Activated B cell treated with CpG ODN at 0.5 μM for 24 hours (primary cell): ENCODE measurements at places on chromosomes 6 and 20.

DNA sequence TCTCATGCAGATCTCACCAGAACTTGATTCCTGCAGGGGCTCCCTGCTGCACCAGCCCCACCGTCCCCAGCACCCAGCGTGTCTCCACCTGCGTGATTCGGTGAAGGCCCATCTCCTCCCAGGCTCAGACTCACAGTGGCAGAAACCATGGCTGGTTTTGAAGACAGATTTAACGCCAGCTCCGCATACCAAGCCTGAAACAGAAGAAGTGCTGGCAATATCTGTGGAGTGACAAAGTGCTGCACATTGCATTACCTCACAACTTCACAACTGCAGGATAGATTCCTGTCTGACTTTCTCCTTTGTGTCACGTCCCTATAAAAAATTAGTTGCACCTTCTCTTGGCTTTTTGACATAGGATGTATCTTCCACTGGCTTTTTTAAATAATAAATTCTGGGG is 120.7 kb downstream of the TTLL2 start:
- DNase-seq = no peak

- no peak for DNase-seq
These were observed 15.0 kb downstream of the GABBR1 start for GRCh38 chr6:29617782-29618554.

DNA sequence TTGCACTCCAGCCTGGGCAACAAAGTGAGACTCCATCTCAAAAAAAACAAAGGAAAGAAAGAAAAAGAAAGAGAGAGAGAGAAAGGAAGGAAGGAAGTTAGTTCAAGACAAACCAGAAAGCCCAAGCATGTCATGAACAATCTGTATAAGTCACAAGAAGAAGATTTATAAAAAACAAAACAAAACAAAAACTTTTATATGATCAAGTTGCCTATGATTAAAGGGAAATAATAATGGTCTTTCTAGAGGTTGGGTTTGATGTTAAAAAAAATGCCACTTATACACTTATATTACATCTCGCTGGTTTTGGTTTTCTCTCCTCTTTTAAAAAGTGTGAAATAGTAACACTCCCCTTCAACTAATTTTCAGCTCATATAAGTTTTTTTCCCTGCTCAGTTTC is 146.2 kb upstream of the CARMIL1 start:
- DNase-seq = no peak

DNA sequence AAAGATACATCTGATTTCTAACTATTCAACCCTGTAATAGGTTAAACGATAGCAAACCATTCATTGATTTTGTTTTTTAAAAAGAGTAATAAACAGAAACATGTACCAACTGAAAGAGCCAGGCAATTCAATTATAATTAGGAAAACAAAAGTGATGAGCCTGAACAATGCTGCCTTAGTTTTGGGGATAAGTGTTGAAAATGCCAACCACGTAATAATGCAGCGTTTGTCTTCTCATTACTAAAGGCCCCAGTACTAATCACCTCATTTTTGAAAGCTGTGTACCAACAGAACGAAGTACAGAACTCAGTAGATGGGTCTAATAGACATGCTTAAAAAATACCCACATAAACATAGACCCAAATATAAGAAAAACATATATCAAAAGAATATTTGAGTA is 663.6 kb upstream of the CHD6 start:
- DNase-seq = no peak

GRCh38 chr6:315921-316752 is 23.9 kb downstream of the DUSP22 start:
- no peak for DNase-seq

DNA sequence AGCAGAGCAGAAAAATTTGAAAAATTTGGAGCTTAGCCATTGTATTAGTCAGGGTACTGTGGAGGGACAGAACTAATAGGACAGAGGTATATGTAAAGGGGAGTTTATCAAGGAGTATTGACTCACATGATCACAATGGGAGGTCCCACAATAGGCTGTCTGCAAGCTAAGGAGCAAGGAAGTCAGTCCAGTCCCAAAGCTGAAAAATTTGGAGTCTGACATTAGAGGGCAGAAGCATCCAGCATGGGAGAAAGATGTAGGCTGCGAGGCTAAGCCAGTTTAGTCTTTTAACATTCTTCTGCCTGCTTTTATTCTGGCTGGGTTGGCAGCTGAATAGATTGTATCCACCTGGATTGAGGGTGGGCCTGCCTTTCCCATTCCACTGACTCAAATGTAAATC is 82.0 kb downstream of the SMPDL3A start:
- DNase-seq = no peak

DNA sequence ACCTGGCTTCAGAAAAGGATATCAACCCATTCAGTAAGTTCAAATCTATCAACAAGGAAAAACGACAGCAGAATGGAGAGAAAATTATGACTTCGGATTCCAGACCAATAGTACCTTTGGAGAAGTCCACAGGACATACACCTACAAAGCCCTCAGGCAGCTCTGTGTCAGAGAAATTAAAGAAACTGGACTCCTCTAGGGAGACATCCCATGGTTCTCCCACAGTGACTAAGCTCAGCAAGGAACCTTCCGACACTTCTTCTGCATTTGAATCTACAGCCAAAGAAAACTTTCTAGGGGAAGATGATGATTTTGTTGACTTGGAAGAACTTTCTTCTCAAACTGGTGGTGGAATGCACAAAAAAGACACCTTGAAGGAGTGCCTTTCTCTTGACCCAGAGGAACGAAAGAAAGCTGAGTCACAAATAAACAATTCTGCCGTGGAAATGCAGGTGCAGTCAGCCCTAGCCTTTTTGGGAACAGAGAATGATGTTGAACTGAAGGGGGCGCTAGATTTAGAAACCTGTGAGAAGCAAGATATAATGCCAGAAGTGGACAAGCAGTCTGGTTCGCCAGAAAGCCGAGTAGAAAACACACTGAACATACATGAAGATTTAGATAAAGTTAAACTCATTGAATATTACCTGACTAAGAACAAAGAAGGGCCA is 67.4 kb upstream of the HINT3 start:
- no peak for DNase-seq

GRCh38 chr6:13920552-13920951 is 4.2 kb upstream of the RNF182 start:
- no peak for DNase-seq

- no peak for DNase-seq
These were observed 223.3 kb downstream of the TMEM242 start for GRCh38 chr6:157099912-157100593.

DNA sequence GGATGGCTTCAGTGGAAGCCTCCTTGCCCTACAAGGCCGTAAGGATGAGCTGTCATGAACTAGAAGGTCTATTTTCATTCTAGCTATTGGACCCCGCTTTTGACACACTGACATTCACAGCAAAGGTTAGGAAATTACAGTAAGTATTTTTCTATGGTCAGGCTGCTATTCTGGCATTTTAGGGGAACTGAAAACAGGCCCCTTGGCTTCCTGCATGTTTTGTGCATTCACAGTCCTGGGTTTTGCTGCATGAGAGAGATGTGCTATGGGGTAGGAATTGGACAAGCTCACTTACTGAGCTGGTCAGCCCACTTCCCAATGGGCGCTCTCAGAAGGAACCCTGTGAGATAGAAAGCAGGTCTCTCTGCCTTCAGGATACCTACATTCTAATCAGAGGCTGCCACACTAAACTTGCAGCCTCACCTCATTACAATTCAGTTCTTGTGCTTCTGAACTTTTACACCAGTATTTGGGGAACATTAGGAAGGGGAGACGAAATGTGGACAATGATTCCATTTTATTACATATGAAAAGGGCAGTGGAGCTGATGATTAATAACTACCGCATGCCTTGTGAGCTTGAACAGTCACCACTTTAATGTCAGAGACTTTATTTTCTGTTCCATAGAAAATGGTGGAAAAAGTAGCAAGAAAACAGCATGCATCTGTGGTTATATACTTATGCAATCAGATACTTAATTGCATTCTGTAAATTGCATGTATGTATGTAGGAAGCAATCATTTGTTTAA is 86.6 kb upstream of the TAB2 start:
- DNase-seq = no peak

GRCh38 chr20:19895761-19896160 is 121.4 kb upstream of the NAA20 start:
- no peak for DNase-seq

DNA sequence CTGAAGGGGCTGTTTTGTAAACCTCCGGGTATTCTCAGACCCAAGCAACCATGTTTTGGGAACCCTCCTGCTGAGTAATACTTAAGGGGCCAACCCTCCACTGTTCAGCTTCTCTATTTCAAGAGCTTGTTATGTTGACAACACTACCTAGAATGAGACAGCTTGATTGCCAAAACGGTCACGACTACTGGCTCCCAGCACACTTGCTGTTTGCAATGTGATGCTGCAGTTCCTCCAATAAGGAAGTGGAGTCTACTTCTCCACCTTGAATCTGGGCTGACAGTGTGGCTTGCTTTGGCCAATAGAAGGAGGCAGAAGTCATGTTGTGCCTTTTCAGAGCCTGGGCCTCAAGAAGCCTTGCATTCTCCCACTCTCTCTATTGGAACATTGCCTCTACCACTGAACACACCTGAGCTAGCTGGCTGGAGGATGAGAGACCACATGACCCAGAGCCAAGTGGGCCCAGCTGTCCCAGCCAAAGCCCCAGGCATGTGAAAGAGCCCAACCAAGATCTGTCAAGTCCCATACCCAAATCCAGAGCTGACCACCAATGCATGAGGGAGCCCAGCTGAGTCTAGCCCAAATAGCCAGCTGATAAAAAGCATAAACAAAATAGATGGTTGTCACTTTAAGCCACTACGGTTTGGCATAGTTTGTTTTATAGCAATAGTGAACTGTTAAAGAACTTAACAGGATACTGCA is 108.0 kb downstream of the PRND start:
- DNase-seq = no peak

GRCh38 chr20:45053430-45054351 is 47.2 kb downstream of the KCNS1 start:
- DNase-seq = no peak

- DNase-seq = no peak
These were observed 110.2 kb upstream of the RREB1 start for GRCh38 chr6:6997263-6998193.

- no peak for DNase-seq
These were observed 211.5 kb downstream of the TMEM200A start for GRCh38 chr6:130577178-130577919.

DNA sequence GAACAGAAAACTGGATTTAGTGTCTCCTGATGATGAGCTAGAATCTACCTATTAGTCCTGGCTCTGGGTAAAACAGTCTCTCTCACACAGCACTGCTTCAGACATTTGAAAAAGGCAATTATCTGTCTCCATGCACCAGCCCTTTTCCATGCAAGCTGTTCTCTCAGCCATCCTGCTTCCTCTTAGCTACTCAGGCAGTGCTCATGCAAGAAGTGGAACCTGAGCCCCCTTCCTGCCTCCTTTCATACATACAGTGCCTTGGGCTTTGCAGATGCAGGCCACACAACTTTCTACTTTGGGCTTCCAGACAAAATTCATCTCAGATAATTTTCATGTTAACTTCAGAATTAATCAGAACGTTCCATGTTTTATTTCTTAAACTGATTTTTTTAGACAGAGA is 151.3 kb downstream of the RALGAPA2 start:
- no peak for DNase-seq

- no peak for DNase-seq
These were observed 1.7 kb downstream of the CABLES2 start for GRCh38 chr20:62405108-62405980.

DNA sequence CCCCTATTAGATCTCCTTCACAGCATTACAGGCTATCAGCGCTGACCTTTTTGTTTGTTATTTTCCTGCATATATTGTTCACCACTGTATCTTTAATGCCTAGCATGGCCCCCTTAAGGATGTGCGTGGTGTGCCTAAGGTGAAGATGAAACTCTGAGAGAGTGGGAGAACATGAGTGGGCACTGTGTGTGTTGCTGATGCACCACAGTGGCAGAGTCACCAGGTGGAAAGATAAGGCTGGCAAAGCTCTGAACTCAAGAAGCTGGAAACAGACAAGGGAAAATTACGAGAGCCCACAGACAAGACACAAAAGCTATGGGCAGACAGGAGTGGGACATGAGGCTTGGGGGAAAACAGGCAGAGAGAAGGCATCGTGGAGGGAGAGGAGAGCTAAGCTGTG is 159.8 kb downstream of the INSM1 start:
- no peak for DNase-seq

GRCh38 chr6:142300758-142301650 is 803 bp upstream of the ADGRG6 start:
- DNase-seq = no peak

- no peak for DNase-seq
These were observed 19.3 kb downstream of the PROKR2 start for GRCh38 chr20:5297280-5298004.

GRCh38 chr20:33005132-33005566 is 916 bp upstream of the SUN5 start:
- DNase-seq = no peak

- DNase-seq = no peak
These were observed 153.7 kb downstream of the TMEM242 start for GRCh38 chr6:157169656-157170055.
